Frontal cortex (tissue), 4 donors: ENCODE measurements at places on chromosomes 6 and 20. TPM values are rescaled to one million over a fixed set of nuclear protein-coding genes. Genes with fewer than 3 reads are reported as not detected.

GRCh38 chr6:138677538-138677937, 96.0 kb upstream of the CCDC28A start:
- DNase-seq = no peak

GRCh38 chr20:51079488-51079887, 56.6 kb upstream of the KCNG1 start:
- DNase-seq = no peak

GRCh38 chr6:165178056-165178455, 131.3 kb downstream of the C6orf118 start:
- DNase-seq = no peak

- DNase-seq = no peak
Observed at GRCh38 chr6:80637312-80637711, 530.8 kb downstream of the BCKDHB start.

GRCh38 chr20:34629342-34629741, 47.5 kb downstream of the PIGU start:
- no peak for DNase-seq

DNA sequence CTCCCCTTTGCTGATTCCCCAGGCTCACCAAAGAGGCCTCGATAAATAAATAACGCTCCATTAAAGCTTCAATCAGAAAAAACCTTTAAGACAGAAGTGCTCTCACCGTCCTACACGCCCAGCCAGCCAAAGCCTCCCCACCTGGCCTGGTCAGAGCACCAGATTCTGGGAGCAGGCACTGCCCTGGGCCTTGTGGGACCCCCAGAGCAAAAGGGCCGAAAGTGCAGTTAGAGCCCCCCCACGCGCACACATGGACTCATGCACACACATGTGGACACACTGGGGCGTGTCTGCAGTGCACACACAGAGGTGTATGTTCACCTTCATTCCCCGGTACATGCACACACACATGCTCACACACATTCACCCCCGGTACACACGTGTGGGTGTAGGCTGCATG, 1.9 kb upstream of the NECAB3 start:
- no peak for DNase-seq

GRCh38 chr6:120960761-120961160, 373.5 kb downstream of the TBC1D32 start:
- DNase-seq = no peak

DNA sequence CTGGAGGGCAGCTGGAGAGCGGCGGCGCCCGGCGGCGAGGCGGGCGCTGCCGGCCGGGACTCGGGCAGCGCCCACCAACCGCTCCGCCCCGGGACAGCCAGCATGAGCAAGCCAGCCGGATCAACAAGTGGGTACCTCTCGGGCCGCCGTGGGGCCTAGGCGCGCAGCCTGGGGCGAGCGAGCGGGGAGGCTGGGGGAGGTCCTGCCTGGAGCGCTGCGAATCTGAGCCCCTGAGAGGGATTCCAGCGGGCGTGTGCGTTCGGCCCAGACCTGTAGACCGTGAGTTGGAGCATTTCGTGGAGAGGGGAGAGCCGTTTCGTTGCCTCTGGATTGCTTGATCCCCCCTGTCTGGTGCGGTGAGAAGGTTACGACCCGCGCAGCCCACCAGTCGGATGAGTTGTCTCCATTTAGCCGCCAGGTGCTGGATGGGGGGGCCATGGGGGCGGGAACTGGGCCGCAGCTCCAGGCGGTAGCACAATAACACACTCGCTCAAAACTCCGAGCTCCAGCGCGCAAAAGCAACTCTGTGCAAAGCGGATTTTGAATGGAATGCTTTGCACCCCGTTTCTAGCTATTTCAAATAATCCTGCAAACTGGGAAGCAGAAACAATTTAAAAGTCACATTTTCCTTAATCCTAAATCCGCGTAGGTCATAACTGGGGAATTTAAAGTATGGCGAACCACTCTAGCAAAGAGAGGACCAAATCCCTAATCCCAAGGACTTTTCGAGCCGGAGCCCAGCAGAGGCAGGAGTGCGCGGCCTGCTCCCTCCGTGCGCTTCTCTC, 1.0 kb downstream of the NR2E1 start:
- no peak for DNase-seq

DNA sequence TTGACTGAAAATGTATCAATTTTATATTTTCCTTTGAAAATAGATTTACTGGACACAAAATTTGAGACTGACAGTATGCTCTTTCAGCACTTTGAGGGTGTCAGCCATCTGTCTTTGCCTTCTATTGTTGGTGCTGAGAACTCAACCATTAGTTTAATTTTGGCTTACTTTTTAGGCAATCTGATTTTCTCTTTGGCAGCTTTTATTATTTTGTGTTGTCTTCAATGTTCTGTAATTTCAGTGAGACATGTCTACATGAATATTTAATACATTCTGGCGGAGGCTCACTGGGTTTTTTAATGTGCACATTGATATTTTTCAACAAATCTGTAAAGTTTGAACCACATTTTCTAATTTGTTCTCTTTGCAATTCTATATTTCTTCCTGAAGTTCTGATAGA, 648.6 kb downstream of the C6orf118 start:
- no peak for DNase-seq

- no peak for DNase-seq
Observed at GRCh38 chr20:5180421-5180820, 53.6 kb downstream of the CDS2 start.

DNA sequence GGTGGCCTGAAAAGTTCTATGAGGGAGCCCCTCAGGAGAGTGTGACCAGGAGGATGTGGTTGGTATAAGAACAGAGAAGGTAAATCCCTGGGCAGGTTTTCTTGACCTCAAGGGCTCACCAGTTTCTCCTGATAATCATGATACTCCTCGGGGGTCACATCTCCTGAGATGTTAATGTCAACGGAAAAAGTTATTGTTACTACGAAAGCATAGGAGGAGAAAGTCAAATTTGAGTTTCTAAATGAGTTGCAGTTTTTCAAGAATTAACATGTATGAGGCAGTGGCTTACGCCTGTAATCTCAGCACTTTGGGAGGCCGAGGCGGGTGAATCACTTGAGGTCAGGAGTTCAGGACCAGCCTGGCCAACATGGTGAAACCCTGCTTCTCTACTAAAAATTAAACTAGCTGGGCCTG, 23.4 kb downstream of the MGME1 start:
- no peak for DNase-seq

DNA sequence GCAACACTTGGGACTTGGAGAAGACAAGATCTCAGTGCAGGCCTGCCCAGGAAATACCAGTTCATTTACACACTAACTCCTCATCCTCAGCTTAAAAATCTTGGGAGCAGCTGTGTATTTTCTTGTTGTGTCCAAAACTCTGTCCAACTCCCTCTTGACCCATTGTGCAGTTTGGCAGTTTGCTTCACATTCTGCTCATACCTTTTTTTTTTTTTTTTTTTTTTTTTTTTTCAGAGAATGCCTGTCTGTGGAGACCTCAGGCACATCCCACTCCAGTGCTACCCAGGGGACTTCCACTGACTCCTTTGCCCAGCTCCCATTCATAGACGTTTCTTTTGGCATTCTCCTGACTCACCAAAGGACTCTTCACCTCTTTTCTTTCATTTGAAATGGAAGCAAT, 265.8 kb upstream of the TCF21 start:
- no peak for DNase-seq

GRCh38 chr20:21971436-21971835, 266.0 kb downstream of the PAX1 start:
- no peak for DNase-seq

DNA sequence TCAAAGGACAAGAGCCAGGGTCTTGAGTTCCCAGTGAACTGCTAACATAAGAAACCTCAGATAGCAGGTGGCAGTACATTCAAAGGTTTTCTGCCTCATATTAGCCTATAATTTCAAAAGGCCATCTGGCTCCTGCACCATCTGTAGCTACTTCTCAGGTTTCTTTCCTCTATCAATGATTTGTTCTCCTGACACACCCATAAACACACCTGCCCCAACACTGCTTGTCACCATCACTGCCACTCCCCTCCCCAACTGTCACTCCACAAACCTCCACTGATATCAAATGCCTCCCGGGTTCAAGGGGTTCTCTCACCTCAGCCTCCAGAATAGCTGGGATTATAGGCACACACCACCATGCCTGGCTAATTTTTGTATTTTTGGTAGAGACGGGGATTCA, 152.7 kb upstream of the SLC22A16 start:
- DNase-seq = no peak

The SYS1 gene
- total RNA-seq = 25.7 TPM

The TTBK1 gene
- 9.8 TPM for total RNA-seq

The WFDC9 gene
- not detected for total RNA-seq

The RBPJL gene
- not detected for total RNA-seq
